ENCODE measurements at places on chromosomes 12 and 14.

DNA sequence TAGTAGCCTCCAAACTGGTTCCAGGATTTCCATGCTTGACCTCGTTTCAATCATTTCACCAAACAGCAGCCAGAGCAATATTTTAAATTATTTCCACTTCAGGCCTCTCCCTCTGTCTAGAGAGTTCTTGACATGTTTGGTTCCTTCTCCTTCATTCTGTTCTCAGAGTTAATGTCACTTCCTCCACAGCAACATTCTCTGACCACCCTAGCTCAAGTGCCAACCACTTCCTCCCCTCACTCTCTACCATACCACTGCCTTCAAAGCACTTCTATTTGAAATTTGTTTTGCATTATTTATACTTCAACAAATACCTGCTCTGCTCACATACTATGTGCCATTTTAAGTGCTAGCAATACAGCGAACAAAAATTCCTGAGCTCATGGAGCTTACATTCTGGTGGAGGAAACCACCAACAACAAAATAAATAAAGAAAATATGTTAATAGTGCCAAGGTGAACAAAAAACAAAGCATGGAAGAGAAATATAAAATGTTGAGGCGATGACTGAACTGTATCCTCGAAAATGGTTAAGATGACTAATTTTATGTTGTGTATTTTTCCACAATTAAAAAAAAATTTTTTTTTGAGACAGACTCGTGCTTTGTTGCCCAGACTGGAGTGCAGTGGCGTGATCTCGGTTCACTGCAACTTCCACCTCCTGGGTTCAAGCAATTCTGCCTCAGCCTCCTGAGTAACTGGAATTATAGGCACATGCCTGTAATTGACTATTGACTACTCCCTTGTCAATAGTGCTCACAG is 17.3 kb downstream of the BAZ1A start:
- peak; percentile 71 for DNase-seq

DNA sequence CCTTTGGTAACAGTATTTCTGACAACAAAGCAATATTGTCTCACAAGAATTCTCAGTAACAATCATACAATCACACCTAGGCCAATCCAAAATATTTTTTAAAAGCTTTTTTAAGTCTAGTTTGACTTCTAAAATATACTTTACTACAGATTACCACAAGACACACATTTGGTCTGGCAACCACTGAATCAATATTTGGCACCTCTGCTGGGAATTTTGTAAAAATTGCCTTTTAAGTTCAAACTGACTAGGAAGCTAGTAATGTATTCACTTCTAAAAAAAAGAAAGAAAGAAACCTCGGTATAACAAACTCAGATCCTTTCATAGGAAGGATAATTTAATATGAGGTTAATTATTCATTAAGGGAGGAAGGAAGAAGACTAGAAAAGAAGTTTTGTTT is 18.2 kb upstream of the ETV6 start:
- DNase-seq = no peak

- no peak for DNase-seq
Measured at GRCh38 chr14:79661752-79662151, 549.6 kb downstream of the DIO2 start.

DNA sequence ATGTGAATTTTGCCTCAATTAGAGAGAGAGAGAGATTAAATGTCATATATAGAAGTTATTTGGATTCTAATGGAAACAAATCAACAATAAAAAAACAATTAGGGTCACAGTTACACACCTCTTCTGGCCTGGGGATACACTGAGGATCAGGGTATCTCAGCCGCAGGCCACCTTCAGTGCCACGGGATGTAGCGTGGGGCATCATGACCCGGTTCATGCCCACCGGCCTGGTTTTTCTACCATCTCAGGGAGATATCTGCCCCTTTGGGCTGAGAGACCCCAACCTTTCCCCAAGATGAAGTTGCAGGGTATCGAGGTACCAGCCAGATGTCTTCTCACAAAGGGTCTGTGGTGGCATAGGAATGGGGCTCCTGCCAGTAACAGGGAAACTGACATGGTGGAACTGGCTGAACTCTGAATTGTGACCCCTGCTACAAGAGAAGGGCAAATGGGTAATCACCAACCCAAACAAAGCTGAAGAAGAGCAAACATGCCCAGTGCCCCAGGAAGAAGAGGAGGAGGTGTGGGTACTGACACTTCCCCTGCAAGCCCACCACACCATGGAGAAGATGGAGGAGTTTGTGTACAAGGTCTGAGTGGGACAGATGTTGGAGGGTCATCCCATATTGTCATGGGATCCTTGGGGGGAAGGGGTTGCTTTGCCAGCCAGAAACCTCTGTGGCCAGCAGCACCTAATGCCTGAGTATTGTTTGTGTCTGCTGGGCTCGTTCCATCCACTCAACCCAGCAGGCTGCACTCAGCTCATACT is 19.5 kb downstream of the SERPINA3 start:
- no peak for DNase-seq

- no peak for DNase-seq
Measured at GRCh38 chr14:91964724-91965123, 17.2 kb upstream of the FBLN5 start.

DNA sequence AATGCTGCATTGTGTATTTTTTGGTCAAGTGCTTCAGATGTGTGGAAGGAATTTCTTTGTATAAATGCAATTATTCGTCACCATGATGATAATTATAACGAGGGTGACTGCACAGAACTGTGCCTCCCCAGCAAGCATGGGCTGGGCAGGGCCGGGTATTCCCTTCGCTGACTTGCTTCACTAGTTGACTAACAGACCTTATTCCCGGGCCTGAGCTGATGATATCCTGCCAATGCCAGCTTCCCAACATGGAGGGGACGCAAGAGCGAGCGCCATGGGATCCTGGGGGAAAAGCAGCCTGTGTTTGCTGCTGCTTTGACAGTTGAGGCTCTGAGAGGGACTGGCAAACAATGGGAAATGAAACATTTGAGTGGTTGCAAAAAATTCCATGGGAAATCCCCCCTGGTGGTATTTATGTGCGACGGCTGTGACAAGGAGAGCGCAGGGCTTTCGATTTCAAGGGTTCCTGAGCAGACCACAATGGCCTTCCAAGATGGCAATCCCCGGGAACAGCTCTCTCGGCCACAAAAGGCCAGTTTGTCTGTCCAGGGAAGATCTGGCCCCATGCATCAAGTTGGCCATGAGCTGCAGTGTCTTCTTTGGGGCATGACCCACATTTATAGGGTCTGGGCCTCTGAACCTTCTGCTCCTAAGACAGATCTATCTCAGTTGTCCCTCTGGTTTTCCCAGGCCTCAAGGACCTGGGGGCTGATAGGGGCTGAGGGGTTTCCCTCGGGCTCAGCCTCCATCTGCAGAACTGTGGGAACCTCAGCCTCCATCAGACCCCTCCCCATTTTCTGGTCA is 21.9 kb upstream of the MAP1LC3B2 start:
- no peak for DNase-seq

- DNase-seq = no peak
Measured at GRCh38 chr12:132451172-132451835, 38.6 kb upstream of the FBRSL1 start.

- no peak for DNase-seq
Measured at GRCh38 chr14:85172889-85173477, 357.0 kb upstream of the FLRT2 start.

DNA sequence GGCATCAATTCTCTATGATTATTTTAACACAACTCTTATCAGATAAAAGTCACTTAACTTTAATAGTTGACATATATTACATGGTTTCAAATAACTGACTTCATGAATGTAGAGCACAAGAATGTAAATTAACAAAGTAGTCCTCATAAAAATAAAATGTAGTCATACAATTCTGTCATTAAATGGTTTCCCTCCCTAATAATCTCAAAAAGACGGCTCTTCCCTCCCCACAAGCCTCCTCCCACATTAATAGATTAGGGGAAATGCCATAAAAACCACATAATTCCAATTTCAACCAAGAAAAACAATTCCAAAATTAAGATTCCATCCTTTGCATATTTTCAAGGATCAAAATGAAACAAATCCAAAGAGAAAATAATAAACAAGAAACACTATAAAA is 36.7 kb downstream of the SPTLC2 start:
- no peak for DNase-seq

DNA sequence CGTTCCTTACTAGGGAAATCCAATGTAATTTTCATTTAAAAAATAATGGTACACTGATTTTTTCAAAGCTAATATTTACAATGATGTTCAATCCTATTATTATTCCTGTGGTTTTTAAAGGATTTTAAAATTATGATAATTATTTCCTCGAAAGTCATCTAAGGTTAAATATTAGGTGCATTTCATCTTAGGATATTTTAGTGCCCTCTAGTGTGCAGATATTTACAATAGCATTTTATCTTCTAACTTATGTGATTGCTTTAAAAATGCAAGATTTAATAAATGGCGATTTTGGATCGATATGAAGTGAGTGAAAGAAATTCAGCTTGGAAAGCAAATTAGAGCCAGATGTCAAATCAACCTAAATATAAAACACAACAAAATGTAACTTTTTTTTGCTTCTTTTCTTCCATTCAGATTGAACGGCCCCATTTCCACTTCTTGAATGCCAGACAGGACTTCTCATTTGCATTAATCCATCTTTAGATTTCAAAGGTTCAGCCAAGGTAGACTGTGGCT is 293.5 kb downstream of the SLC6A15 start:
- DNase-seq = no peak

- DNase-seq = peak; percentile 92
Measured at GRCh38 chr14:105398044-105398725, at the start of gene TEX22. TEX22 (plus strand) TSS chr14:105398538; CDS start chr14:105399341, 803 bp downstream.

- peak; percentile 84 for DNase-seq
Measured at GRCh38 chr12:132063491-132063890, 80.6 kb downstream of the DDX51 start.

GRCh38 chr12:115473257-115473956 is 789.4 kb upstream of the TBX3 start:
- DNase-seq = no peak

- peak; percentile 65 for DNase-seq
Measured at GRCh38 chr12:114163771-114164170, 197.6 kb upstream of the RBM19 start.

DNA sequence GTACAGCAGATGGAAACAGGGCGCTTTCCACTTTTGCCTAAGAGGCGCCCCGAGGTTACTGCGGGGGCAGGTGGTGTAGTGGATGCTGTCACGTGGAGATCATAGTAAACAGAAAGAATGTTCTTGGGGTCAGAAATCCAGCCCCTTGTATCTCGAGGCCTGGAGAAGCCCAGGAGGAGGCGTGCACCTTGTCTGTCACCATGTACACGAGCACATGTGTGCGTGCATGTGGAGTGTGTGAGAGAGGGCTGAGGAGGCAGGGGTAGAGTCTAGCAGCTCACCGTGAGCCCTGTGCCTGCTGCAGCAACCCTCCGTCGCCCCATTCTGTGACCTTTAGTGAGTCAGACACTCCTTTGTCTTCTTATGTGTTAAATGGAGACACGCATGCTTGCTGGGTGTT is 59.0 kb downstream of the CACNA1C start:
- DNase-seq = no peak

GRCh38 chr14:86787717-86788116 is 1205.3 kb downstream of the GALC start:
- DNase-seq = peak; percentile 7

- DNase-seq = peak; percentile 47
Measured at GRCh38 chr12:50234347-50234746, 49.0 kb downstream of the LIMA1 start.

GRCh38 chr12:113994051-113994450 is 27.9 kb upstream of the RBM19 start:
- no peak for DNase-seq

- peak; percentile 9 for DNase-seq
Measured at GRCh38 chr12:97801471-97802059, 339.0 kb downstream of the RMST start.

- DNase-seq = no peak
Measured at GRCh38 chr14:64195199-64195598, 99.0 kb downstream of the ESR2 start.

DNA sequence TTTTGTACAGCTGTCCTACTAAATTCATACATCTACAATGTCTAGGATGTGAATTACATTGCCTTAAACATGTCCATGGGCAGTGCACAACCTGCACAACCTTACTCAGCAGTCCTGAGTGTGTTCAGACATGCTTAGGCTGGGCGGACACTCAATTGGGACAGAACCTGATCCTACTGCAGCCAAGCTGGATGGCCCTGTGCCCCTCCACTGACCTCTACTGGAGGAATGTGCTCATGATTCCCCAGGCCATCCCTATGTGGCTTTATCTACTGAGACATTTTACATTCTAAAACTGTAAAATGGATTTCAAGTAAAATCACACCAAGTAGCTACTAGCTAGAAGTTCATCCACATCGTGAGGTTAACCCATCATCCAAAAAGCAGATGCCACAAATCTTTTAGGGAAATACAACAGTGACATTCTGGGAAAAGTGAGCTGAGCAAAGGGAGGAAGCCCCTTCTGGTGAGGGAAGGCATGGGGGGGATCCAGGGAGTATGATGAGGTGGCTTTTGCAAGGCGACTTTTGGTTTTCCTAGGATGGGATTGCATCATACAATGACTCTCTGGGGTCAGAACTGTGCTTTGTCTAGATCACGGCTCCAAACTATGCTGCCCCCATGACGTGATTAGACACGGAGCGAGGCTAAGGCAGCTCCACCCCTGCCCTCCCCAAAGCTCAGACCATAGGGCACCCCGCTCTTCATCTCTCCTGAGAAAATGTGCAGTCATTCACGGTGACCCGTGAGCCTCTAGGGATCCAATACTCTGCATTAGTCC is 911.7 kb upstream of the TMEM132C start:
- DNase-seq = peak; percentile 23

- no peak for DNase-seq
Measured at GRCh38 chr12:40253936-40254335, 29.1 kb downstream of the LRRK2 start.

GRCh38 chr14:37824939-37825712 is 229.7 kb downstream of the TTC6 start:
- DNase-seq = no peak

DNA sequence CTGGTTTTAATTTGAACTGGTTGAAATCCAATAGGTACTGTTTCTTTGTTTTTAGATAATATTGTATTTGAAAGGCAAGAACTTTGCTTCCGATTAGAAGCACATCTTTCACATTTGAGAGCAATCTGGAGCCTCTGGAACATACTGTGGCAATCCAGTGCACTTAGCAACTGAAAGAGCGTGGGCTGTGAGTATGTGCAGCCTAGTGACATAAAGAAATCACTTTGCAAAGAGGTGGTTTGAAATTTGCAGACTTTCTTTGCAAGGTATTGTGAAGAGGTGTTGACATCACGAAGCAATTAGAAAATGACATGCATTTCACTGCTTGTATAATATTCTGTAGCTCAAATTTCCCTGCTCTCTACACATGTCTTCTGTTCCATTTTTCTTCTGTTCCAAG is 23.5 kb upstream of the CFAP54 start:
- DNase-seq = no peak

- DNase-seq = no peak
Measured at GRCh38 chr12:4954621-4955354, 45.1 kb downstream of the KCNA1 start.

- DNase-seq = no peak
Measured at GRCh38 chr12:43063650-43064049, 474.1 kb upstream of the PRICKLE1 start.

- no peak for DNase-seq
Measured at GRCh38 chr12:120190985-120191480, 3.5 kb downstream of the GCN1 start.

- DNase-seq = peak; percentile 74
Measured at GRCh38 chr12:57055824-57056223, 5.9 kb upstream of the MYO1A start.

- DNase-seq = no peak
Measured at GRCh38 chr14:25622763-25623162, 572.8 kb upstream of the STXBP6 start.
